ENCODE measurements at places on chromosomes 7 and 10. TPM values are rescaled to one million over a fixed set of nuclear protein-coding genes. Genes with fewer than 3 reads are reported as not detected.

DNA sequence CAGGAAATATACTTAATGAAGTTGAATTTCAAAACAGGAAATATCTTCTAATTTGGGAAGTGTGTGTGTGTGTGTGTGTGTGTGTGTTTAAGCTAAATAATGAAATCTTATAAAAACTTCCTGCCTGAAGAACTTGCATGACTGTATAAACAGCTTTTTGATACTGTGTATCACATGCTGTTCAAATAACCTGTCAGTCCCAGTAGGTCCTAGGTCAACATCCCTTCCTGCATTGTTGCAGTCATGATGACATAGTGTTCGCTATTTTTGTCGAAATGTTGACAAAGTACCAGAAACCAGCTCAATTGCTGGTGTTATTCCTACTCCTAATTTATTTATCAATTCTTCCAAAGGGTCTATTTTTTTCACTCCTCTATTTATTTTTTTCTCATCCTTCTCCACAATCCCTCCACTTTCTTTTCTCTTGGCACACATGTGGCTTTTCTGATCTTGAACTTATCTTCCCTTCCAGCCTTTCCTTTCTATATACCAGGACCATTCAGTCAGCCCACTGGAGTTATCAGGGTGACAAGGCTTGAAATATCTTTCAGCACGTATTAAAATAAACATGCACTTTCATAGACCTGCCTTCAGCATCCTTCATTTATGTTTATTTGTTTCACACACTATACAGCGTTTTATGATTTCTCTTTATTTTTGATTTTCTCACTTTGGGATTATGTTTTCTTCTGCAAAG is 115.8 kb downstream of the PLXDC2 start:
- DNase-seq = peak; percentile 56

GRCh38 chr7:2032030-2032875 is 200.5 kb downstream of the MAD1L1 start:
- no peak for DNase-seq

Gene PNLIPRP1
- total RNA-seq = not detected

Gene CTAGE15
- total RNA-seq = 0.13 TPM

Gene TNPO3
- 50.6 TPM for total RNA-seq

Gene RPEL1
- total RNA-seq = 0.13 TPM
